ENCODE measurements at places on chromosomes 1 and 21. TPM values are rescaled to one million over a fixed set of nuclear protein-coding genes. Genes with fewer than 3 reads are reported as not detected.

DNA sequence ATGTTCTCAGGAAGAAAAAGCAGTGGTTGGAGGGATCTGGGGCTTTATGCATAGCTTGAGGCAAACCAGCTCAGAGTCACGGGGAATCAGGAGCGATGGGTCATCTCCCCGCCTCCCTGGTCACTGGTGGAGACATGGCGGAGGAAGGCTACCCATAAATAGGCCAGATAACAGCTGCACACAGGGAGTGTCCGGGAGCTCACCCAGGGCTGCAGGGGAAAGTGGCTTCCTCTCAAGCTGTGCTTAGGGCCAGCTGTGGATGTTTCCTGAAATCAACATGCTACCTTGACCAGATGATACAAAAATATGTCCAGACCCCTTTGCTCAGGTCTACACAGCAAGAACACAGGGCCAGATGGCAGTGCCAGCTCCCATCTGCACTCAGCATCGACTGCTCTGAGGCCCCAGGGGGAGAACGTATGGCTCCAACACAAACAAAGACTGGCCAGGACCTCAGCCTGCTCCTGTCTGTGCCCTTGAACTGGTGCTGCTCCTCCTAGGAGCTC is 27.1 kb upstream of the RERE start:
- DNase-seq, result no peak

The MSH4 gene
- total RNA-seq, result 0.55 TPM

The HCN3 gene
- 13.6 TPM for total RNA-seq

The HOOK1 gene
- total RNA-seq, result 56.1 TPM

GRCh38 chr1:85404408-85404807 is 60.6 kb downstream of the DDAH1 start:
- DNase-seq, result no peak

DNA sequence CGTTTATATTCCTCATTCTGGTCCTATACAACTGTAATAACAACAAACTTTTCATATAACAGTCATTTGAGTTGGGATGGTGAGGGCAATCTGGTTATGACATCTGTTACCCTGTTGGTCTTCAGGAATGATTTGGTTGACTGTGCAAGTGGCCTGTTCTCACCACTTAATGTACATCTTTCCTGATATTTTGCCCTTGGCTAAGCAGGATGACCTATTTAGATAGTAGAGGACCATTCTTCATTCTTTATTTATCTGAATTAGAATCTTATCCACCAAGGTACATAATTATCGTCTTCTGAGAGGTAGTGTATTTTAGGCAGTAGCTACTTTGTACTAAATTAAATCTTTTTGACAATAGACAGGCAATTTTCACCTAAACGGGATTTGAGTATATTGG is 154.3 kb downstream of the DNM3 start:
- DNase-seq, result no peak

The REN gene
- total RNA-seq, result not detected

- no peak for DNase-seq
Measured at GRCh38 chr1:219699870-219700269, 87.0 kb upstream of the ZC3H11B start.

The FAM72C gene
- 2.0 TPM for total RNA-seq

DNA sequence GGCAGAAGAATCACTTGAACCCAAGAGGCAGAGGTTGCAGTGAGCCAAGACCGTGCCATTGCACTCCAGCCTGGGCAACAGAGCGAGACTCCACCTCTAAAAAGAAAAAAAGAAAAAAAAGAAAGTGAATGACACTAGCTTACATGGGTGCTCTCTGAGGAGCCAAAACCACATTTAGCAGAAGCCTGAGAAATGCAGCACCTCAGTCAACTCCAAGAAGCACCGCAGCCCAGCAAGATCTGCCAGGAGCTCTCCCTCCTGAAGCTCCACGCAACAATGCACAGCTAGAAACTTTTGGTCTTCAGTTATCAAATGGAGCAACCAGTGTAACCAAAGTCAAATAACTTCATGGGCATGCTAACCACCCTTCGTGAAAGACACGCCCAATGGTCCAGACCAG is 229.1 kb downstream of the SETD4 start:
- DNase-seq, result no peak

The LEFTY2 gene
- 0.51 TPM for total RNA-seq

DNA sequence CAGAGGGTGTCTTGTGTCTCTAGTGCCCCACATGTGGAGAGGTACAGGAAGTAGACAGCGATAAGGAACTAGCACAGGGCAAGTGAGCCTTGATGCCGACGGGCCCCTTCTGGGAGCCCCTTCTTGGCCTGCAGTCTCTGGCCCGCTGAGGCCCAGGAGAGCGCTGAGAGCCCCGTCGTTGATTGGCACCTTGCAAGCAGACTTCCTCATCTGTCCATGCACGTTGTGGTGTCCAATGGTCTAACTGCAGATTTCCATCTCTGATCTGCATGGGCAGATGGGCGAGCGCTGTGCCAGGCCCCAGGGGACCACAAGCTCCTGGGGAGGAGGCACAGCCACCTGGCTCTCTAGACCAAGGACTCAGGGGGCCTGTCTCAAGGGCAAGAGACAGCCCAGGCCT is 32.4 kb downstream of the PLEKHA6 start:
- no peak for DNase-seq

The UMODL1 gene
- total RNA-seq, result not detected

The LSS gene
- total RNA-seq, result 145 TPM

DNA sequence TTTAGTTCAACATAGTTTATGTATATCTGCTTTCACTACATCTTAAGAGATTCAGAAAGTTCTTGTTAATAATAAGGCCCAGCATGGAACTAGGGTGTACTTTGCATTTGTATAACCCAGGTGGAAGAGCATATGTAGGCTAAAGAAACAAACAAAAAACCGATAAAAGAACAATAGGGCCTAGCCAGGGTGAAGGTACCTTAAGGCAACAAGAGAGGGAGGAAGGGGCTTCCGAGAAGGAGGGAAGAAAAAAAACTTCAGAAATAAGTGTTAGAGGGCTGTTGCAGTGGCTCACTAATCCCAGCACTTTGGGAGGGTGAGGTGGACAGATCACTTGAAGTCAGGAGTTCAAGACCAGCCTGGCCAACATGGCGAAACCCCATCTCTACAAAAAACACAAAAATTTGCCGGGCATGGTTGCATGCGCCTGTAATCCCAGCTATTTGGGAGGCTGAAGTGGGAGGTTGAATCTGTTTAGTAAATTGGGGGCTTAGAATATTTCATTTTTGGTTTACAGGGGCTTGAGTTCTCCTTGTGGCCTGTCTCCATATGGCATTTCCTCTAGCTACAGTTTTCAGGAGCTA is 4.7 kb upstream of the SPATA45 start:
- no peak for DNase-seq

GRCh38 chr1:209157546-209158249 is 425.8 kb upstream of the CAMK1G start:
- DNase-seq, result no peak

Data from progenitor cell of endocrine pancreas (in vitro differentiated cells).